Renal cortex interstitium (tissue), 15 donors: ENCODE measurements at places on chromosomes 11 and 22.

GRCh38 chr11:134157451-134157850 lies 66.3 kb downstream of the NCAPD3 start:
- DNase-seq: no peak

- DNase-seq: no peak
These were observed 15.2 kb downstream of the PAX6 start for GRCh38 chr11:31795706-31796498.

DNA sequence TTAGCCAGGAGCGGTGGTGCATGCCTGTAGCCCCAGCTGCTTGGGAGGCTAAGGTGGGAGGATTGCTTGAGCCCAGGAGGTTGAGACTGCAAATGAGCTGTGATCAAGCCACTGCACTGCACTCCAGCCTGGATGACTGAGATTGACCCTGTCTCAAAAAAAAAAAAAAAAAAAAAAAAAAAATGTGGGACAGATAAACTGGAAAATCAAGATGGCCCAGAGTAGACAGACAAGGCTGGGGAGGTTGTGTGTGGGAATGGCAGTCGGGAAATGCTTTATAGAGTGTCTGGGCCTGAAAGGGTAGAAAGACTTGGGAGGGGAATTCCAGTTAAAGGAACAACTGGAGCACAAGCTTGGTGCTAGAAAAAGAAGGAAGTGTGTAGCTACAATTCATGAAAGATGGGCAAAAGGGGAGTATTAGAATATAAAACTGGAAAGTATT lies 18.2 kb upstream of the WDR74 start:
- no peak for DNase-seq

DNA sequence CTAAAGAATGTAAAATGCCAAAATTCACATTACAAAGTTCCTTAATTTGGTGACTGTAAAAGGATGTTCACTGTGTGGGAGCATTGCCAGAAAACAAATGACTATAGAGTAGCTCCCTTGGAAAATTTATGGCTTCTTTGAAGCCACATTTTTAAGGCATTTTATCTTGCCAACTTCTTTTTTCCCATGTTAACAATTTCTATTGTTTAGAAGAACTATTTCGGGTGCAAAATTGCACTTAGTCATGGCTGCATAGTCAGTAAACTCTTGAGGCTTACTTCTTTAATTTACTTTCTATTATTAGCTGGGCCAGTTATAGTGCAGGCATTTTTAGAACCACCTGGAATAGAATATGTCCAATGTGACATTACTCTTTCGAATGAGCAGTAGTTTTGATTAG lies 515.3 kb downstream of the JRKL start:
- no peak for DNase-seq

GRCh38 chr22:26830837-26831236 lies 173.4 kb downstream of the MIAT start:
- DNase-seq: no peak

GRCh38 chr11:61342207-61342803 lies 9.3 kb downstream of the TKFC start:
- DNase-seq: no peak

DNA sequence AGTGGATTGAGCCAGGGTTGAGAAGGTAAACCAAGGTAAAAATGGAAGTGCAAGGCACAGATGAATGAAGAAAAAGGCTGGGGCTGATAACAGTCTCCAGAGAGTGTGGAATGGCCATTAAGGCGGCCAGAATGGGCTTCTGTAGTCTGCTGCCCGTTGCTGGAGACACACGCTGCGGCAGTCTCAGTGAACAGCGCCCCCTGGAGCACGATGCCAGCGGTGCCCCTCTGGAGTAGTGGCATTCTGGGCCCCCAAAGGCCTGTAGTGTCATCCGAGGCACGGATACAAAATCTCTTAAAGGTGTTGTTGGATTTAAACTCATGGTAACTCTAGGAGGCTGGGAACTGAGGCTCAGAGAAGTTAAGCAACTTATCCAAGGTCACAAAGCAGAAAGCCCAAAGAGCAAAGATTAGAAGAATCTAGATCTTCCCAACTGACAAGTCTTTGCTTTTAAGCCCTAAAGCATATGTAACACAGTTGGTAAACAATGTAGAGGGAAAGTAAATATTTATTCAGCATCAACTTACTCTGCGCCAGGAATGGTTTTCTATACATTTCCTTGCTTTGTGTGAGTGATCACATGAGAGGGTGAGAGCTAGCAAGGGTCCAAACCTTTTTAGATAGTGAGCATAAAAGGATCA lies 18.2 kb downstream of the KCNJ1 start:
- no peak for DNase-seq

DNA sequence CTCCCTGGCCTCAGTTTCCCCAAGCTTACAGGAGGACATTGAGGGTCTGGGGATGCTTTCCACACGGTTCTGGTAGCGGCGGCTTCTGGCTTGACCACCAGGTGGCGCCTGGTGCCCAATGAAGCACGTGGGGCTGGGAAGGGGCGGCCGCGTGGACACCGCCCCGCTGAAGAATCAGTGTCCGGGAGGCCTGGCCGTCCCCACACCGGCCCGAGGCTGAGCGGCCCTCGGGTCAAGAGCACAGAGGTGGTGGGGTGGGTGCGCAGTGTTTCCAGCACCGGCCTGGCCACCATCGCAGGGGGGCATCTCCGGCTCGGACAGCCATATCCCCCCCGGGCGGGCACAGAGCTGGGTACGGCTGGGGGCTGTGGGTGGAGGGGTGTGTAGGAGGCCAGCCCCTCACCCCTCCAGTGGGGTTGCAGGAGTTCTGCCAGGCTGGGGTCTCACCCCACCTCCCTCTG lies 27.8 kb upstream of the PPARA start:
- no peak for DNase-seq

DNA sequence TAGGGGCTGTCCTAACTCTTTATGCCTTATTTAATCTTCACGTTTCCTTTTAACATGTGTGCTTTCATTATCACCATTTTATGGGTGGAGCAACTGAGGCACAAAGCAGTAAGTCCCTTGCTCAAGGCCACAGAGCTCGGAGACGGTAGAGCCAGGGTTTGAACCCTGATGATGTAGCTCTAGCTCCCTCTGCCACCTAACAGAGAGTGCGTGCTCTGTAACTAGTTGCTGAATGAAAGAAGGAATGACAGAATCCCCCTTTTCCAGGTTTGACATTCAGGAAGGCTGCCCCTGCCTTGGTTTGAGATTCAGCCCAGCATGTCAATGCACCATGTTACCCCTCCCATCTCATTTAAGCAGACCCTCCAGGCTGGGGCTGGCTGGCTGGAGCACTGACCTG lies 193.3 kb upstream of the NAV2 start:
- no peak for DNase-seq

- DNase-seq: no peak
These were observed 74.8 kb downstream of the SIK2 start for GRCh38 chr11:111676878-111677585.

- DNase-seq: no peak
These were observed 343.5 kb downstream of the TENM4 start for GRCh38 chr11:79097246-79097875.

GRCh38 chr22:43078522-43078921 lies 10.7 kb downstream of the TTLL1 start:
- no peak for DNase-seq

- DNase-seq: no peak
These were observed 4.9 kb upstream of the CCDC34 start for GRCh38 chr11:27367881-27368280.

- DNase-seq: peak; percentile 57
These were observed at the start of gene BRD1 for GRCh38 chr22:49827853-49828598. TSS of gene BRD1 (minus strand) at chr22:49827873. CDS start at chr22:49824317, 3,556 bp downstream.

- no peak for DNase-seq
These were observed 377.3 kb downstream of the FAM181B start for GRCh38 chr11:82356316-82356715.

DNA sequence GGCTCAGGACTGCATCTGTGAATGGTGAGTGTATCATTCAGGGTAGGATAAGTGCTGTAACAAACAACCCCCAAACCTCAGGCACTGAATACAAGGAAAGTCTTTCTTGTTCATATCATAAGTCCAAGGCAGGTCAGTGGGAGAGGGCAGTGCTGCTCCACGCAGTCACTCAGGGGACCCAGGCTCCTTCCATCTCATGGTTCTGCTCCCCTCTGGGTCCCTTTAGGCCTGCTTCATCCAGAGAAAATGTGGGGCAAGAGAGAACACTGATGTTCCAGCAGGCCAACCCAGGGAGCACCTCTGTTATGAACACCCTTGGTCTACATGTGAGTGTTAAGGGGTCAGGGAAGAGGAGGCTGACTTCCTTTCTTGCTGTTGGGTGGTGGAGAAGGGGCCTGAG lies 187.8 kb downstream of the CHST1 start:
- no peak for DNase-seq

DNA sequence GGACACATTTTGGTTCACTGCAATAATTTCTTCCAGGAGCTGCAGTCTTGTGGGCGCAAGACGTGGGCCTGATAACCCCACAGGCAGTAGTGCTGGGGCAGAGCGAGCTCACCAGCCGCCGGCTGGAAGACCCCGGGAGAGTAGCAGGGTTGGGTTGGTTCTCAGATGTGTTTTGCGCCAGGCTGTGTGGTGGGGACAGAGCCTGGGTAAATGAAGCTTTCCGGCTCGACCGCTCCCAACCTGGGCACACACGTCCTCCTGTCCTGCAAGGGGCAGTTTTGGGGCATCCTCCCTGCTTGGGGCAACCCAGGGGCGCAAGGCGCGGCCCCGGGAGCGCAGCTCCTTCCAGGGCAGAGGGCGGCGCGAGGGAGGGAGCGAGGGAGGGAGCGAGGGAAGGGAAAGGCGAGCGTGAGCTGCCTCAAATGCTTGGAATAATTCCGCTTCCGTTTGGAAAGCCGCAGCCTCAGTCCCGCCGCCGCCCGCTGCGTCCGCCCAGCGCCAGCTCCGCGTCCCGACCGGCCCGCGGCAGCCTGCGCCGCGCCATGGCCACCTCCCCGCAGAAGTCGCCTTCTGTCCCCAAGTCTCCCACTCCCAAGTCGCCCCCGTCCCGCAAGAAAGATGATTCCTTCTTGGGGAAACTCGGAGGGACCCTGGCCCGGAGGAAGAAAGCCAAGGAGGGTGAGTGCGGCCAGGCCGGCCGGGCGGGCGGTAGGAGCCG lies at the start of gene PARVA:
Gene PARVA (plus strand): TSS at position 466 of the 718 bp plus-strand sequence. CDS start 77 bp downstream, at position 543.
- DNase-seq: peak; percentile 67

GRCh38 chr11:10669258-10670033 lies 24.1 kb downstream of the IRAG1 start:
- no peak for DNase-seq

- no peak for DNase-seq
These were observed 9.4 kb downstream of the TRIM6 start for GRCh38 chr11:5605849-5606248.

DNA sequence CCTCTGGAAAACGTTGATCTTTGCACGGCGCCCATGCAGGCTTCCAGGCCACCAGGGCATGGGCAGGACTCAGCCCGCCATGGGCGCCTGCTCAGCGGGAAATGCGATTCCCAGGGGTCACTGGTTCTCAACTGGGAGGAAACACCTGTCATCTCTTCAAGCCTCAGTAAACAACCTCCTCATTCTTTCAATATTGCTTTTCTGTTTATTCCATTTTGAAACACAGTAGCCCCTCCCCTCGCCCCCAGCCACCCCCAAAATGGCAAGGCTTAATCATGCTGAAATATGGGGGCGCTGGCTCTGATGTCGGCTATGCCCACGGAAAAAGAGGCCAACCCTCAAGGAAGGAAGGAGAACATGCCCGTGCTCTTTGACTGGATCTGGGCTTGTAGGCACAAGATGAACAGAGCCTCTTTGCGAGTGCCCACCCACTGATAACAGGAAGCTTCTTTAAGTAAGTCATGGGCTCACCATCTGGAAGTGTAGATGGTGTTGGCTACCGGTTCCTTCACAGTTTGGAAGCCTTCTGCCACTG lies 594 bp upstream of the POU2AF1 start:
- DNase-seq: no peak

DNA sequence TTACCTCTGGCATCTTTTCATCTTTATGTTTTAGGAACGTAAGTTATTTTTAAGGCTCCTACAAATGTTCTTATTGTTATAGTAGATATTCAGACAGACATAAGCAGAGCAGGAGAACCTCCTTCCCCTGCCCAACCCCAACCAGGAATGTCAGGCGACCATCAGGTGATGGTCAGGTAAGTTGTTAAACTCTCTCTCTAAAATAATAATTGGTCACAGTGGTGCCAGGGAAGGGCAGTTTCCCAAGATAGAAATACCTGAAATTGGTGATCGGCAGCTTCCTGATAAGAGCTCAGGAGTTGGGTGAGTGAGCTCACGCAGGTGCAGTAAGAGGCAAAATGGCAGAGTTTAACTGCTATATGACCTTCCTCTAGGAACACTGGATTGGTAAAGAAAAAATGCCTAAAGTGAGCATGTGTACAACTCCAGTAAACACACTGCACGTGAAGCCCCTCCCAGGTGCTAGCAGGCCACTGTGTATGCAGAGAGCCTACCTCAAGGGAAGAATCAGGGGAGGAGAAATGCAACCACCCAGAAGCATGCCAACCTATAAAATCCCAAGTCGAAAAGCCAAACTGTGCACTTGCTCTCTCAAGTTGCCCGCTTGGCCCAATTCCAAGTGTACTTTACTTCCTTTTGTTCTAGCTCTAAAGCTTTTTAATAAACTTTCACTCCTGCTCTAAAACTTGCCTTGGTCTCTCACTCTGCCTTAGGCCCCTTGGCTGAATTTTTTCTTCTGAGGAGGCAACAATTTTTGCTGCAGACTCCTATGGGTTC lies 273.9 kb downstream of the SBF2 start:
- peak; percentile 6 for DNase-seq

DNA sequence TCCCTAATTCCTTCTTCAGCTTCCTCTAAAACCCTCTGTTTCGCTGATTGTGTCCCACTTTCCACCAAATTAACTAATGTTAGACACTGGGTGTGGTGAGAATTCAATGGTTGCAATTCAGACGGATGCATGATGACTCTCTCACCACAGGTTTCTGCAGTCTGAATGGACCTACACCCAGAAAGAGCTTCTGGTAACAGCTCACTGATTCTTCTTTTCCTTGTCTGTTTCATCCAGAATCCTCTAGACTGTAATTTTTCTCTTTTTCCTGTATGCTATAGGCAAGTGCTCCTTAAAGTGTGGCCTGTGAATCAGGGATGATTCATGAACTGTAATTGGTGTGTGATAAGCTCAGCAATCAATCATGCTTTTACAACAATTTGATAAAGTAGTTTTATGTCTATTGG lies 18.1 kb downstream of the MMP10 start:
- DNase-seq: no peak

- DNase-seq: no peak
These were observed 144.0 kb downstream of the GRIK4 start for GRCh38 chr11:120655589-120655988.
